ENCODE measurements at places on chromosomes 1 and 21.

DNA sequence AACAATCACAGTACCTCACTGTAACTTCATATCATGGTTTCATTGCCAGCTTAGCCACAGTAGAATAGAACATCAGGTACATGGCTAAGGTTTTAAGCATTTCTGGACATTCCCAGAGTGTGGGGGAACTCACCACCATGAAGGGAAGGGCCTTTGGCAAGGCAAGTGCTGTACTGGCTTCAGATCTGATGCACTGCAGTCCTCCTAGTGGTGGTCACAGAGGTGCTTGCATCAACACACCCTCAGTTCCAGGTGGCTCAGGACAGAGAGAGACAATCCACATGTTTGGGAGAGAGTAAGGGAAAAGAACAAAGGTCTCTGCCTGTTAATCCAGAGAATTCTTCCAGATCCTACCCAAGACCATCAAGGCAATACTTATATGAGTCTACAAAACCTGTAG is 528.4 kb upstream of the RGS18 start:
- no peak for DNase-seq

- DNase-seq = peak; percentile 81
Measured at GRCh38 chr1:198935306-198935921, 296.6 kb downstream of the PTPRC start.

DNA sequence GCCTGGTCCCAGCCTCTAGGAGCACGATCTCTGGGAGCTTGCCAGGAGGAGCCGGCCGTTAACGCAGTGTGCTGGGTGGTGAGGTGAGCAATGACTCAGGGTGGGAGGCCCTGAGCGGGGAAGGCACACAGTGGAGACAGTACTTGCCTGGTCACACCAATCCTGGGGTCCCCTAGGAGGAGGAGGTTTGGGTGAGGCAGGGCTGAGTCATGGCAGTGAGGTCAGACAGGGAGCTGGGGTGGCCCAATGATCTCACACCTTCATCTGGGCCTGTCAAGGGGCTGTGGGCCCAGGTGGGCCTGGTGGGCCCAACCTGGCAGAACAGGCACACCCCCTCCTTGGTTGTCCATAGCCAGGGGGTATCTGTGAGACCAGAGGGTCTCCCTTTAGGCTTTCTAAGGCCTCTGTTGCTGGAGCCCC is 8.6 kb upstream of the EDN2 start:
- no peak for DNase-seq

GRCh38 chr1:98493469-98493868 is 168.1 kb upstream of the SNX7 start:
- no peak for DNase-seq

- DNase-seq = peak; percentile 71
Measured at GRCh38 chr1:85681087-85681486, 27.1 kb downstream of the ZNHIT6 start.

DNA sequence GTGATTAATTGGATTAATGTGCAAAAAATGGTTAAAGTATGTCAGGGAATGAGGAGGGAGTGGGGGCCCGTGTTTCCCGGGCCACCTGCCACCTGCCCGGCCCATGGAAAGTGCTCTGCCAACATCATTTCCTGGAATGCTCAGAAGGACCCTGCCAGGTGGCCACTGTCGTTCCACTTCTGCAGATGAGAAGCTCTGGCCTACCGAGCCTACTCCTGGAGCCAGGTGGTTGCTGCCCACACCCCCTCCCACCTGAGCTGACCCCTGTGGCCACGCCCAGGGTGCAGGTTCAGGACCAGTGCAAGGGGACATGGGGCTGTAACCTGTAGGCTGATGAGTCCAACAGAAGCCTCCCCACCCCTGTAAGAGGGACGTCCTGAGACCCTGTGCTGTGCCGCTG is 99.7 kb downstream of the PRDM16 start:
- DNase-seq = no peak

GRCh38 chr1:193957556-193958095 is 771.2 kb upstream of the B3GALT2 start:
- DNase-seq = no peak

Measured in globus pallidus (tissue), 1 donor.